ENCODE measurements at places on chromosomes 11 and 22.

GRCh38 chr11:64900263-64900678 lies 16.7 kb downstream of the ATG2A start:
- no peak for DNase-seq

DNA sequence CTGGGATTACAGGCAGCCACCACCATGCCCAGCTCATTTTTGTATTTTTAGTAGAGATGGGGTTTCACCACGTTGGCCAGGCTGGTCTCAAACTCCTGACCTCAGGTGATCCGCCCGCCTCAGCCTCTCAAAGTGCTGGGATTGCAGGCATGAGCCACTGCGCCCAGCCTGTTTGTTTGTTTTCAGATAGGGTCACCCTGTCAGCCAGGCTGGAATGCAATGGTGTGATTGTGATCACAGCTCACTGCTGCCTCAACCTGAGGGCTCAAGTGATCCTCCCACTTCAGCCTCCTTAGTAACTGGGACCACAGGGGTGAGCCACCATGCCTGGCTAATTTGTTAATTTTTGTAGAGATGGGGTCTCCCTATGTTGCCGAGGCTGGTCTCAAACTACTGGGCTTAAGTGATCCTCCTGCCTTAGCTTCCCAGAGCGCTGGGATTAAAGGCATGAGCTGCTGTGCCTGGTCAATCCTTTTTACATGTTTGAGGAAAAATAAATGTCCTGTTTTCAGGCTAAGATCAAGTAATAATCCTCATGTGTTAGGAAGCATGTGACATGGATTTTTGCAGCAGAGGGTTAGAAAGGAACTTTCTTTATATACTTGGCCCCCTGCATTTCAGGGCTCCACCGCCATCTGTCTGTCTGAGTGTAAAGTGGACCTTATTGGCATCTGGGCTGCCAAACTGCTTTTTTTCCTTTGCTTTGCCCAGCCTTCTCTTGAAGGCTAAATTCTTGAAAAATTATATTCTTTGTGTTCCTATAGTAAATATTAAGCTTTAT lies 4.8 kb upstream of the SLC3A2 start:
- no peak for DNase-seq

DNA sequence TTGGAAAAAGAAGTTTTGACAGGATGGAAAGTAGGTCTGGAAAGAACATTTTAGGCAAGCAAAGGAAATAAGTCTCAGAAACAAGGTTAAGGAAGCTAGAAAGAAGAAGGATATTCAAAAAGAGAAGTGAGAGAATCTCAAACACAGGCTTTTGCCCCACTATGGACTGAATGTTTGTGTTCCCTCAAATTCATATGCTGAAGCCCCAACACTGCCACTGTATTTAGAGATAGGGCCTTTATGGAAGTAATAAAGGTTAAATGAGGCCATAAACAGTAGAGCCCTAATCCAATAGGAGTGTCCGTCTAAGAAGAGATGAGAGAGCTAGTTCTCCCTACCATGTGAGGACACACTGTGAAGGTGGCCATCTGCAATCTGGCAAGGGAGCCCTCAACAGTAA lies 20.6 kb upstream of the RPS13 start:
- DNase-seq: peak; percentile 24

GRCh38 chr22:31629741-31630184 lies 32.3 kb downstream of the PISD start:
- DNase-seq: no peak

- no peak for DNase-seq
These were observed 187.7 kb downstream of the EFCAB6 start for GRCh38 chr22:43624144-43624998.

DNA sequence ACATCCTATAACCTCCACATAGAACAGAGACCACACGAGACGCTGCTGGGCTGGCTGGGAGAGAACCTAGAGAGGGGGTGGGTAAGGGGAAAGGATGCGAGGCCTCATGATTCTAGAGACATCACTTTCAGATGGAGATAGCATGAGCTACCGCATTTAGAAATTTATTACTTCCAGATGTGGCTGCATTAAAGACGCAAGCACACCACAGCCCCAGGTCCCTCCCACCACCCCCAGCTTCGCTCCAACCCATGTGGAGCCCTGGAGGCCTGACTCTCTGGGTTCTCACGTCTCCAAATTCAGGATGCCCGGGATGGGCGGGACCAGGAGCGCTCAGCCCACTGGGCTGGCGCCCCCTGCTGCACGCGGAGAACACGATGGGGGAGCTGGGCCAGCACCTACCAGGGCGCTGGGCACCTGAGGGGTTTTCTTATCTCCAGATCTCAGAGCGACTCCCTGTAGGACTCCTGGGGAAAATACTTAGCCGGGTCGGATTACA lies 13.6 kb downstream of the MRPL21 start:
- no peak for DNase-seq

GRCh38 chr11:70633610-70634009 lies 235.3 kb downstream of the CTTN start:
- DNase-seq: no peak

- no peak for DNase-seq
These were observed 96.9 kb downstream of the CSTPP1 start for GRCh38 chr11:47033439-47033838.

GRCh38 chr11:65863889-65864705 lies 3.9 kb downstream of the MUS81 start:
- no peak for DNase-seq

- no peak for DNase-seq
These were observed 23.4 kb downstream of the GTPBP1 start for GRCh38 chr22:38728871-38729796.

GRCh38 chr11:81979448-81979847 lies 754.2 kb downstream of the FAM181B start:
- DNase-seq: no peak

GRCh38 chr22:35328472-35328885 lies 28.8 kb downstream of the TOM1 start:
- no peak for DNase-seq

DNA sequence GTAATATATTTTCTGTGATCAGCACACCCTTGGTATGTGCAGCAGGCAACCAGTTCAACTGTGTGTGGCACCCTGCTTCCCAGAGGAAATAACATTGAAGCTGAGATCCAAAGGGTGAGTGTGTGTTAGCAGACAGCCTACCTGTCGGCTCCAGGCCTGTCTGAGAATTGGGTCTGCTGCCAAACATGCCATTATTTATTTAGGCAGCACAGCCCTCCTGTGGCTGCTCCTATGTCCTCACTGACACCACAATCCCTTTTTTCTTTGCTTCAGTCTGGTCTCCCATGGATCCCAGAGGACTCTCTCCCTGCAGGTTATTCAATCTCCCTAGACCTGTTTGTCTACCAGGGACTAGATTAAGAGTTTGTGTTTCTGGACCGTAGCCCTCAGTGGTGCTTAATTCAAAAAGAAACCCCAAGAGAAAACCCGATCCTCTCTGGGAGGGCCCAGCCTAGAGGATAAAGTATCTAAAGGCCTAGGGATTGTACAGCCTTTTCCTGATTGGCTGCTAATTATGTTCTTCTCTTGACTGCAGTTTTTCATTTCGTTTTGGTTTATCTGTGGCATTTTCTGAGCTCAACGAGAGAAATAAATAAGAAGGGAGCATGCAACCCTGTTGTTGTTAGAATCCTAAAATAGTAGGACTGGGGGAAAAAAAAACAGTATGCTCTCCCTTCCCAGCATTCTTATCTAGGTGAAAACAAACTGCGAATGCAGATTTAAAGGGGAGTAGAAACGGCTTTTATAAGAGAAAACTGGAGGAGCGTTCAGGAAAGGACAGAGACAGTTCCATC lies 24.1 kb downstream of the KCNE3 start:
- no peak for DNase-seq

DNA sequence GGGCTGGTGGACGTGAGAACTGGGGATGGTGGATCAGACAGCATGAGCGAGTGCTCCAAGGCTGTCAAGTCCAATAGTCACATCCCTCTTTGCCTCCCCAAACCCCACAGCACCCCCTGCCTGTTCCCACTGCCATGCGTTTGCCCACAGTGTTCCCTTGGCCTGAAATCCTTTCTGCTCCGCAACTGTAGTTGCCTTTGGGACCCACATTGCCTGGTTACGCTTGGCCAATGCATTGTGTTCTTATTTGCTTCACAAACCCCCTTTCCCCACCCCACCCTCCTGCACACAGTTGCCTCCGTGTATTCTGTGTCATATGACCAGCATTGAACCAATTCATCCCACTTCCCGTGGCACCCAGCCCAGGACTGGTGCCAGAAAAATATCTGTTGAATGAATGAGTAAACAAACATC lies 2.1 kb upstream of the KIAA0930 start:
- peak; percentile 79 for DNase-seq

GRCh38 chr11:85313741-85314140 lies 313.4 kb downstream of the DLG2 start:
- DNase-seq: no peak

- no peak for DNase-seq
These were observed 96.1 kb upstream of the AKIP1 start for GRCh38 chr11:8814923-8815240.

DNA sequence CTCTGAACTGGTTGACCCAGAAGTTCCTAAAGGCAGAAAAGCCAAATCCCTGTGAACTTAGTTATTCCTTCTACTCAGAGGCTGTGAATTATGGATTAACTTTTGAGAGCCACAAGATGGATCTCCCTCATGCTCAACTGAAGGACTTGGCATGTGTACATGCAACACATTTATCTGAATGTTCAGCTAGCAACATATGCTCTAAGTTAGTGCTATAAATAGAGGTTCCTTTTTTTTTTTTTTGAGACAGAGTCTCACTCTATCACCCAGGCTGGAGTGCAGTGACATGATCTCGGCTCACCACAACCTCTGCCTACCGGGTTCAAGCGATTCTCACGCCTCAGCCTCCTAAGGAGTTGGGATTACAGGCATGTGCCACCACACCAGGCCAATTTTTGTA lies 40.1 kb downstream of the EIF4ENIF1 start:
- DNase-seq: no peak

- peak; percentile 29 for DNase-seq
These were observed 6.2 kb upstream of the IGSF22 start for GRCh38 chr11:18731949-18732821.

Measured in globus pallidus (tissue), 1 donor.